ENCODE measurements at places on chromosomes 2 and 18.

GRCh38 chr2:56014046-56014730, 90.6 kb upstream of the EFEMP1 start:
- H3K27ac ChIP-seq, result no peak overlapping the region
- H3K4me3 ChIP-seq, result no peak overlapping the region
- H3K27me3 ChIP-seq, result no peaks in the 10 kb centered on the region
- 0 out of 2 replicates have a peak, but pooled peaks cover 5% of the 10 kb centered on the region for H3K4me1 ChIP-seq

- no peak overlapping the region for H3K27ac ChIP-seq
- H3K4me3 ChIP-seq, result no peak overlapping the region
- H3K27me3 ChIP-seq, result peaks cover 30% of the 10 kb centered on the region
- H3K36me3 ChIP-seq, result no peaks in the 10 kb centered on the region
Measured at GRCh38 chr2:37843556-37843955, 81.5 kb upstream of the RMDN2 start.

DNA sequence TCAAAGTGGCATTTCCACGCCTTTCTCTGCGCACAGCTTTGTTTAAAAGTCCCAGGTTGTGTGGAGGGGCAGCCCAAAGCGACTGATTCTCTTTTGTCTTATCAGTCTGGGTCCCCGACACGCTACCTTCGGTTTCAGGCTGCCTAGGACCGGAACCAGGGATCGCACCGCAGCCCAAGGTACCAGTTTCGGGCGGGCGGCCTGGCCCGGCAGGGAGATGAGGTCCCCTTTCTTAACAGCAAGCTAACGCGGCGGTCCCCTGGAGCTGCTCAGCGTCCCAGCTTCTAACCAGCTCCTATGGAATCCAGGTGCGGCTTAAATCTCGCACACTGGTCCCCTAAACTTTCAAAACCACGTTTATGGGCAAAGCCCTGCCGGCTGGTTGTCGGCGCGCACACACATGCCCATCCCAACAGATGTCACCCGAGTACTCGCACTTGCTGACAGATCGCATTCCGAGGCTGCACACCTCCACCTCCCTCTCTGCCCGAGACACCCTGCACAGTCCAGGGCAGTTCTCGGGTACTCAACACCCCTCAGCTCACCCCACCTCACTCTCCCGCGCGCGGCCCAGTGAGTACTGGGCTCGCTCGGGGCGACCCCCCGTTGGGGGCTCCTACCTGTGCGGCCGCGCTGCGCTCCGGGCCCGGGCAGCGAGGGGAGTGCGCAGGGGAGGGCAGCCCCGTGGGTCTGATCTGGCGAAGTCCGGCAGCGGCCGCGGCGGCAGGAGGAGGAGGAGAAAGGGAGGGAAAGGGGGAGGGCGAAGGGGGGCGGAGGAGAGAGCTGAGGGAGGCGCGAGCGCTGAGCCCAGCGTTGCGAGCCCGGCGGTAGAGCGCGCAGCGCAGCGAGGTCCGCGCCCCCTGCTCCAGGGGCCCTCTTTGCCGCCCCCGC, at the start of gene EFEMP1:
Gene EFEMP1 (minus strand): TSS at position 692 of the 891 bp plus-strand sequence. CDS start 1,342 bp downstream, outside the sequence.
- peak; percentile 83 for DNase-seq
- peak within 1 kb of the TSS; percentile 44 for H3K27ac ChIP-seq

- no peaks in the 10 kb centered on the region for H3K27me3 ChIP-seq
- H3K27ac ChIP-seq, result no peak overlapping the region
- H3K4me1 ChIP-seq, result no peaks in the 10 kb centered on the region
- DNase-seq, result peak; percentile 34
Measured at GRCh38 chr2:197777823-197778407, 7.2 kb downstream of the BOLL start.

DNA sequence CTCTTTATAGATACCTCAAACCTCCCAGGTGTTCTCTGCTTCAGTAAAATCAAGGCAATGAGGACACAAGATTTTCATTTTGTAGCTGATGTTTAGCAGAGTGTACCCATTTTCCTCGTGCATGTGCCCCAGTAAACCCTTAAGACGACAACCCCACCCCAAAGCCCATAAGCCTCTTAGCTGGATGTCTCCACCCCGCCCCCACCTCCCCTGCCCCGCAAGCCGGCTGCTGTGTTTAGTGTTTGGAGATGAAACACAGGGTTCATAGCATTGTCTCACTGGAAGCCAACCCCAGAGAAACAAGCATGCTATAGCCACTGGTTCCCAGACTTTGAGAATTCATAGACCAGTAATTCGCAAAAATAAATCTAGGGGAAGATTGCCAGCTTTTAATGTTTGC, 5.8 kb upstream of the SAG start:
- no peaks in the 10 kb centered on the region for H3K36me3 ChIP-seq
- no peak overlapping the region for H3K27ac ChIP-seq
- H3K27me3 ChIP-seq, result no peaks in the 10 kb centered on the region

DNA sequence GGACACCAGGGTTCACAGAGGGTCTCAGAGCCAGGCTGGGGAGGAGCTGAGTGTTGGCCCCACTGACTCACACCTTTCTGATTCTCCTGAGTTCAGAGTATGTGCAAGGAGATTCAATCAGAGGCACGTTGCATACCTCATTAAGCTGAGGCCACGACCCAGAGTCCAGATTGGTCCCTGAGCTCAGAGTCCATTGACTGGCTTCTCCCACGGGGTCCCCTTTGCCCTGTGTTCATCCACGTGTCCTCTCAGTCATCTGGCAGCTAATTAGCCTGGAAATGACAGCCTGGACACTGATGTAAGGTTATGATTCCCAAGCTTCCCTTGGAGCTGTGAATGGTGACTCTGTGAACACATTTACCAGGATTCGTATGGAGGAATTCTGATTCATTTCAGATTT, 267.2 kb downstream of the SH3BP4 start:
- H3K4me3 ChIP-seq, result no peak overlapping the region
- H3K27ac ChIP-seq, result no peak overlapping the region
- H3K27me3 ChIP-seq, result no peaks in the 10 kb centered on the region
- no peaks in the 10 kb centered on the region for H3K4me1 ChIP-seq
- no peak for DNase-seq

DNA sequence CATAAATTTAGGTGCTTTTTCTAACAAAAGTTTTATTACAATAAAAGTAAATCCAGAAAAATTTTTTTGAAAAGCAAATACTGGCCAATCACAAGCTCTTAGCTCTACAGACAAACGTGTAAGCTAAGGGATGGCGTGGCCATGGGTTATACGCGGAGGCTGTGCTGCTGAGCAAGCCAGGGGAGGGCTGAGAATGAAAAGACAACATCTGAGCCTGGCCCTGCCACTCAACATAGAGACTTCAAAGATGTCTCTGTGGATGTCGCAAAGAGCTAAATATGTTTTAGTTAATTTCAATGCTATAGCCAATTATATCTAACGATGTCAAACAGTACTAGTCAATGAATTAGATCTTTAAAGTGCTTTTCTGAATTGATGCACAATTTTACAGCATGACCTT, 33.3 kb upstream of the NT5DC4 start:
- no peak overlapping the region for H3K4me3 ChIP-seq
- H3K4me1 ChIP-seq, result peaks cover 30% of the 10 kb centered on the region
- H3K27ac ChIP-seq, result no peak overlapping the region
- H3K36me3 ChIP-seq, result no peaks in the 10 kb centered on the region
- DNase-seq, result no peak

DNA sequence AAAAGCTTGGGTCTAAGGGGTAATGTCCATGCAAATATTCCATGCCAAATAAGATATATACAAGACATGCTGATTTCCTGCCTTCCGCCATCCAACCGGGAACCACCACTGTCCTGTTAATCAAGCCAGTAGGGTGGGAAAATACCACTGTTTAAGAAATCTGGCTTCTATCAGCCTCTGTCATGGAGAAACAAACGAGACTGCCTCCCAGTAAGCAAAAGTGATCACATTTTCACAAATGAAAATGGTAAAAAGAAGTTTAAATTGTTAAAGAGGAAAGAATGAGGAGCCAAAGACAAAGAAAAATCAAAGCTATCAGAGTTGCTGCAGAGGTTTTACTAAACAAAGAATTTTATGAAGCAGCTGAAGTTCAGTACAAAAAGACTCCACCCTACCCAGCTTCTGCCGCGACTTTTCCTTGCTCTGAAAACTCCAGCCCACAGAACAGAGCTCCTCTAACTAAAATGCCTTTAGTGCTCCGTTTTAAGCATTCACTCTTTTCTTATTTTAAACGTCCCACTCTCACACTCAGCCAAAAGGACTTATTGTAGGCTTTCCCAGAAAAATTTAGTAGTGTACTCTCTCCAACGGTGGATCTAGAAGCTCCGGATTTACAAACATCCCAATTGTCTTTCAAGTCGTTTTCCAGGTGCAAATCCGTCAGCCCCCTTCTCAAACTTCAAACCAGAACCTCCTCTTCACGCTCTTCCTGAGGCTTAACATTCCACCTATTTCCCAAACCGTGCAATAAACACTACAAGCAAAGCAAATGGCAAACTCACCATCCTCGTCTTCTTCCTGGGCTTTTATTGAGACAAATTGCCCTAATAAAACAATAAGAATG, 613 bp downstream of the COL5A2 start:
- no peaks in the 10 kb centered on the region for H3K36me3 ChIP-seq
- no peaks in the 10 kb centered on the region for H3K4me1 ChIP-seq
- no peak overlapping the region for H3K4me3 ChIP-seq
- no peaks in the 10 kb centered on the region for H3K27me3 ChIP-seq

DNA sequence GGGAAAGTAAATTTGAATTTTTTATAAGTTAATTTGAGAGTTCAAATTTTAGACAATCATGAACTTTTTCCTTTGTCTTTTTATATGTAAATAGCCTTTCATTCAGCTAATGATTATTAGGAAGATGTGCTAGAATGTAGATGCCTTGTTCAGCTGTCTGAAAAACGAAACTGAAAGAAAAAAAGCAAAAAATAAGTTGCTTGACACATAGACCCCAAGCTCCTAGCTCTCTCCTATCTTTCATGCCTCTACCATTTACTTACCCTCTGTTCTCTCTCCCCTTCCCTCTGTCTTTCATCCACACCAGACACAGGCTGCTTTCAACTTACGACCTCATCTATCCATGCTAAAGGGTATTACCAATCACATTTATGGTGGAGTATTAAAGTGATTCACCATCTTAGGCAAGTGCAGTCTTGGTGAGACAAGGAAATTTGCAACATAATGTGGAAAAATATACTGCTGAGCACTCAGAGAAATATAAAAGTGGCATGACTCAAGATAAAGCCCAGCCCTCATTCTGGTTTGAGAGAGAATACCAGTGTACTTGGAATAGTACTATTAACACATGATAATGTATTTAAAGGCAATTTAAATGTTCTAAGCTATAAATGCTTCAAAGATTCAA, 425.6 kb downstream of the SUCLG1 start:
- DNase-seq, result peak; percentile 63
- no peak overlapping the region for H3K27ac ChIP-seq
- H3K36me3 ChIP-seq, result no peaks in the 10 kb centered on the region
- no peaks in the 10 kb centered on the region for H3K27me3 ChIP-seq
- no peaks in the 10 kb centered on the region for H3K4me1 ChIP-seq
- H3K4me3 ChIP-seq, result peak overlapping the region; percentile 25

GRCh38 chr2:166572937-166573336, 78.9 kb upstream of the SCN7A start:
- no peak overlapping the region for H3K27ac ChIP-seq
- DNase-seq, result no peak
- H3K4me1 ChIP-seq, result no peaks in the 10 kb centered on the region
- H3K36me3 ChIP-seq, result no peaks in the 10 kb centered on the region

DNA sequence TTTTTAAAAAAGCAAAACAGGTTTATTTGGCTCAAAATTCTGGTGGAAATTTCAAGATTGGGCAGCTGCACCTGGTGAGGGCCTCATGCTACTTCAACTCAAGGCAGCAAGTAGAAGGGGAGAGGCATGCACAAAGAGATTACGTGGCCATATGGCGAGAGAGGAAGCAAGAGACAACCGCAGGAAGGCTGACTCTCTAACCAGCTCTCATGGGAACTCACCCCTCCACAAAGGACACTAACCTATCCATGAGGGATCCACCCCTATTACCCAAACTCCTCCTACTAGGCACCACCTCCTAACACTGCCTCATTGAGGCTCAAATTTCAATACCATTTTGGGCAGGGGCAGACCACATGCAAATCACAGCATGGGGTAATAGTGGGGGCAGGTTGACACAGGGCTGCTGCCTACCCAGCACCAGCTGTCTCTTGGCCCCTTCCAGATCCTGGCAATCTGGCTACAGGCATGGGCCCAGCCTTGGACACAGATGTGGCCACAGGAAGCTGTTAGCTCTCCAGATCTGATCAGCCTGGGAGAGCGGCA, 2.0 kb upstream of the CAPN10 start:
- DNase-seq, result peak; percentile 97
- peaks cover 47% of the 10 kb centered on the region for H3K4me1 ChIP-seq
- H3K36me3 ChIP-seq, result no peaks in the 10 kb centered on the region
- no peaks in the 10 kb centered on the region for H3K27me3 ChIP-seq
- peak overlapping the region; percentile 98 for H3K27ac ChIP-seq
